Skeletal muscle cell (primary cell): ENCODE measurements at places on chromosomes 7 and 10.
A peak's percentile ranks its signal among the peaks of the same experiment; 100 is the strongest.

DNA sequence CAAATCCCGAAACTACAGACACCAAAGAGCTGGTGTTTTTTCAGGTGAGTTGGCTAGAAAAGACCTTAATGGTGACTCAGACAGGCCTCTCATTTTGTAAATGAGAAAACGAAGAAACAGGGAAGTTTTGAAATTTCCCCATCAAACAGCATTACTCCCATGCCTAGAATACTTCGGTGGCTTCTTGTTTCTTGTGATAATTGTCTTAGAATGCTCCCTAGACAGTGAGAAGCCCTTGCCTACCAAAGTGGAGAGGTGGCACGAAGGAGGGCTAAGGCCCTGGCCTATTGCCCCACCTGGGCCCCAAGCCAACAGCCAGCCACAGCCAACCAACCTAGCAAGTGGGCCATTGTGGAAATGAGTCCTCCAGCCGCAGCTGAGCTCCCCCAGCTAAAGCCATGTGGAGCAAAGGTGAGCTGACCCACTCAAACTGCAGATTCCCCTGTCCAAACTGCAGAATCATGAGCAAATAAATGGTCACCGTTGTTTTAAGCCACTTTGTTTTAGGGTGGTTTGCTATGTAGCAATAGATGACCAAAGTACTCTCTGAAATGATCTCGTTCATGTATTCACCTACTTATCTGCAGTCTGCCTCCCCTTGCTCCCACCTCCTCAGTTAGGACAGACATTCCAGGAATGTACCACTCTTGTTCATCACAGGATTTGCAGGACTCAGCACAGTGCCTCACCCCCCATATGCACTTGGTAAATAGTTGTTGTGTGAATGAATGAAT is 97.7 kb upstream of the FGFR2 start:
- no peak for DNase-seq

GRCh38 chr7:1108264-1108920 is 20.5 kb downstream of the GPER1 start:
- no peak for DNase-seq

GRCh38 chr7:112266141-112266540 is 59.6 kb downstream of the ZNF277 start:
- DNase-seq: no peak

DNA sequence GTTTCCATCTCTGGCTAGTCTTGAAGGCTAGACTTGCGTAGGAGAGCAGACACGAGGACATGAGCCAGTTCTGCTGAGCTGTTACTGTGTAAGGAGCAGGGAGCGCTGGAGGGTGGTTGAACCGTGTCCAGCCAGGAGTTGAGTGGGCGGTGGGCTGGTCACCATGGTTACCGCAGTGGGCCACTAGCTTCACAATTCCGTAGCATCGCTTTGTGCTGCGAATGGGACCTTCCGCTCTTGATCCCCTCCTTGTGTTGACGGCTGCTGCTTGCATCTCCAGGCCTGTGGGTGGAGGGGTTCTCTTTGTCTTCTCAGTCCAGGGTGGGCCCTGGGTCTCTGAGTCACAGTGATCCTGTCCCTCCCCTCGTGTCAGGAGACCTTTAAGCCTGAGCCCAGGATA is 49.4 kb upstream of the OCM start:
- DNase-seq: no peak

DNA sequence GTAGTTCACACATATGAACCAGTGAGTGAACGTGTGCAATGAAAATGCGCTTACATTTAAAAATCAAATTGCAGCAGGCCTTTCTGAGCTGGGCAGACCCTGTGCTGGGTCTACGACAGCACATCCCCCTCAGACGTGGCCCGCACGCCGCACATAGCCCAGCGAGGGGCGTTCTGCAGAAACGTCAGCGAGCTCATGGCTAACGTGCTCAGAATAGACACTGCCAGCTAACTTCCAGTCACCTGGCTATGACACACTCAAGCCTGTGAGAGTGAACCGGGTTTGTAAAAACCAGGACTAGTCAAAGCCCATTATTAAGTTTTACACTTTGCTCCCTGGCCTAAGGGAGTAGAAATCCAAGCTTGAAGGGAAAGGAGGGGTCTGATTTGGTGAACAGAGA is 108.1 kb upstream of the INSIG1 start:
- no peak for DNase-seq

DNA sequence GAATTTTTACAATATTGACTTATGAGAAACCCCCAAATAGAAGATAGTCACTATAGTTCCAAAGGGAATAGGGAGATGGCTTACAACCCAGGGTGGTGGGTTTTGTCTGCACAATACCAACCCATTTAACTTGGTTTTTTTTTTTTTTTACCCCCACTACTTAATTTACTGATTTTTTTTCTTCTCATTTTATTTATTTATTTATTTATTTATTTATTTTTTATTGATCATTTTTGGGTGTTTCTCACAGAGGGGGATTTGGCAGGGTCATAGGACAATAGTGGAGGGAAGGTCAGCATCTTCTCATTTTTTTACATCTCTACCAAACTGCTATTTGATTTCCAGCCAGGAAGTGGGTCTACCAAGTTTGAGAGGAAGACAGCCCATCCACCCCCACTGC is 77.9 kb downstream of the FAM204A start:
- no peak for DNase-seq

DNA sequence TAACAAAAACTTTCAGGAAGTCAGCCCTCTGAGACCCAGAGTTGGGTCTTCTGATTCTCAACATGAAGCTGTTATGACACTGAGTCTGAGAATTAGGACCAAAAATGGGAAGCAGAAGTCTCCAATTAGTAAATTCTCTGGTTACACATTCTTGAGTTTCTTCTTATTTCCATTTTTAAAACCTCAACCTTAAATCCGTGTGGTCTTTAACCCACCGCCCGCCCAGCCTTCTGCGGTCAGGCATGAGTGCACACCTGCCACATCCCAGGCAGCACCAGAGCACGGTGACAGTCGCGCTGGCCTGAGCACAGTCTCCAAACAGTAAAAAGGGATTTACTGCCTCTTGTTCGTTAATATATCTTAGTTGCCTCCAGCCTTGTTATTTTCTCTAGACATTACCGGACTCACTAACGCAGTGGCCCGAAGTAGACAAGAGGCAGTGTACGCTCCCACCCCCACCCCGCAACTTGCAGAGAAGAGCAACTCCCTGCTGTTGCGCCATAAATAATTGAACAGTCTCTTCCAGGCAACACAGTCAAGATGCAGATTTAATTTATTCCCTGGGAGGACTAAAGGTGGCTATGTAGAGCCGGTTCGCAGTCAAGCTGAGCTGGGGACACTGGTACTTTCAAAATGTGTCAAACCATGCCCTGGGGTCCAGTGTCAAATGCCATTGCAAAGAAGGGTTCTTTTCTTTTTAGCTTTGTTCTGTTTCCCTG is 147.0 kb upstream of the CELF2 start:
- DNase-seq: no peak

DNA sequence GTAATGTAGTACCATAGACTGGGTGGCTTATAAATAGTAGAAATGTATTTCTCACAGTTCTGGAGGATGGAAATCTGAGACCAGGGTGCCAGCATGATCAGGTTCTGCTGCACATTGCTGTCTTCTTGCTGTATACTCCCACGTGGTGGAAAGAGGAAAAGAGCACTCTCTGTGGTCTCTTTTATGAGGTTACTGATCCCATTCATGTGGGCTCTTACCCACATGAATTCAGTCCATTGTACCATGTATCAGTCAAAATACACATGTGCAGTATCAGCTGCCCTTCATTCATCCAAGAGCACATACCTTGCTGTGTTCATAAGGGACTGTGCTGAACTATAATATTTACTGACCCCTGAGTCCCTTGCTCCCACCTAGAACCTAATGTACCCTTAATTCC is 17.1 kb downstream of the PNLIPRP2 start:
- no peak for DNase-seq

- DNase-seq: no peak
Measured at GRCh38 chr10:128116851-128117615, 9.2 kb downstream of the MKI67 start.

- DNase-seq: no peak
Measured at GRCh38 chr10:69908124-69908523, 106.4 kb downstream of the COL13A1 start.

- no peak for DNase-seq
Measured at GRCh38 chr7:74183653-74184450, 9.7 kb downstream of the EIF4H start.

- no peak for DNase-seq
Measured at GRCh38 chr7:120586571-120586970, 271.4 kb downstream of the TSPAN12 start.

DNA sequence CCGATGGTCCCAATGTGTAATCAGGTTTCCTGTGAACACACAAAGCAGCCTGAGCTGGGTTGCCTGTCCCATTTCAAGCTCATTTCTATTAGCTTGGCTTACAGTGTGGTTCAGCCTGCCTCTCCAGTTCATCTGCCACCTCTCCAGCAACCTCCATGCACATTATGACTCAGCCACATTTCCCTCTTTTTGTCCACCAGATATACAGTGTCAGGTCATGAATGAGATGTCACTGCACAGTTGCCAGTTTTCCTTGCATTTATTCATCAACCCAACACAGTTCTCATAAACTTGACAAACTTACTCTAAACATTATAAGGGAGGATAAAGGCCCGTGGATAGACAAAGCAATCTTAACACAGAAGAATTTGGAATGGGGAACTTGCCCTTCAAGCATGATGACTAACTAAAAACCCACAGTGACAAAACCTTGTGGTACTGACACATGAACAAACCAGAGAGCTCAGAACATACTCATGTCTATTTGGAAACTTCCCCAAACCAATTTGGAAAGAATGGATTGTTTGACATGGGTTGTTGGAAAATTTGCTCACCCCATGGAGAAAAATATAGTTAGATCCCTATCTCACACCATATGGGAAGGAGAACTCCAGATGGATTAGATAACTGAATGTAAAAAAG is 2.5 kb upstream of the CFAP58 start:
- no peak for DNase-seq

DNA sequence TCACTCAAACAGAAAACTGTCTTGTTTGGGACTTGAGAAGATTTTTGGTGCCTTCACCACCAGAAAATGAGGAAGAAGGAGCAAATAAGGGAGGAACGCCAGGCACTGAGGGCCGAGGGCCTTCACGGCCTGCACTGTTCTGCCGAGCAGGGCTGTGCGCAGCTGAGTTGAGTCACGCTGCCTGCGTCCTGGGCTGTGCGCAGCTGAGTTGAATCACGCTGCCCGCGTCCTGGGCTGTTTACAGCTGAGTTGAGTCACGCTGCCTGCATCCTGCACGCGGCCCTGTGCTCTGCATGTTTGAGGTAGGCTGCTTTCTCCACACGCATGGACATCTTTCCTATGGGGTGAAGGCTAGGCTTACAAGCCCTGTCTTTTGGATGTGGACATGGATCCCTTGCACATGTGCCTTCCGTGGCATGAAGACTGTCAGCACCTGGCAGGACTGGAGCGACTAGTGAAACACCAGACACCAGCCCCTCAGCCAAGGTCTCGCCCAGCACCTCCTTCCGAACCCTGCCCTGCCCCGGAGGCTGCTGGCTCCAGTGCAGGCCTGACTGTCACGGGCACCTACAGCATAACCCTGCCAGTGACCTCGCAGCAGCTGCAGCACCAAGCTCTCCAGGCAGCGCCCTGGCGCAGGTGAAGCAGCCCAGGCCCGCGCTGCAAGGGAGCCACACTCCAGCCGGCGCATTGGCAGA is 96.7 kb downstream of the HTR5A start:
- peak; percentile 87 for DNase-seq

- no peak for DNase-seq
Measured at GRCh38 chr7:44615149-44615611, 8.8 kb downstream of the OGDH start.

DNA sequence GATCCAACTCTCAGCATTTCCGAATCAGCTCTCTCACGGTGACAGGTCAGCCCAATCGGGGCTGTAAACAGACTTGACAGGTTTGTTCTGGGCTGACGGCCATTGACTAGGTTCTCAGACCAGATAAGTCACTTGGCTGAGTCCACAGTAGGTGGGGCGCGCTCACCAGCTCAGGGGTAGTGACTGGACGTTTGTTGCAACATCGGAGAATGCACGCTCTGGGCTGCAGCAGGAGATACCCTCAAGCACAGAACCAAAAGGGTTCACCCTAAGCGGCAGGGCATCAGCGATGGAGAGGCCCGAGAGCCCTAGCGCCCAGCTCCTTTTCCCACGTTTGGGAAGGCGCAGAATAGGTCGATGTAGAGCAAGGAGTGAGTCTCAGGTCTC is 1.8 kb downstream of the KLLN start:
- peak; percentile 78 for DNase-seq

GRCh38 chr10:87658858-87659555 is 671 bp upstream of the PAPSS2 start:
- DNase-seq: no peak
